ENCODE measurements at places on chromosomes 4 and X. TPM values are rescaled to one million over a fixed set of nuclear protein-coding genes. Genes with fewer than 3 reads are reported as not detected.

DNA sequence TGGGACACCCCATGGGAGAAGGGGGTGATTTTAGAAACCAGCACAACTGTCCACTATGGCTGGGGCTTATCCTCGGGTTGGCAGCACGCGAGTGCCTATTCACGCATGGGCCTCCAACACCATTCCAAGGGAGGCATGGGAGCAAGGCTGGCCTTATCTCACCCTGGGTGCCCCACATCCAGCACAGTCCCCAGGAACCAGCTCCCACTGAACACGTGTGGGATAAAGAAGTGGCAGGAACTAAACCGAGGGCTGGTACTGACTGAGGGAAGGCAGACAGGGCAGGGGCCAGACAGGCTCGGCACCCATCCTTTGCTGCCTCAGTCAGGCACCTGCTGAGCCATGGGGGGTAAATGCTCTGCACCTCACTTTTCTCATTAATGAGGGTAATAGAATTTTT lies 43.7 kb upstream of the GPR78 start:
- DNase-seq = no peak

RTL9 gene
- total RNA-seq = 0.05 TPM

MAN2B2 gene
- total RNA-seq = 45.1 TPM

EFHC2 gene
- total RNA-seq = not detected

DNA sequence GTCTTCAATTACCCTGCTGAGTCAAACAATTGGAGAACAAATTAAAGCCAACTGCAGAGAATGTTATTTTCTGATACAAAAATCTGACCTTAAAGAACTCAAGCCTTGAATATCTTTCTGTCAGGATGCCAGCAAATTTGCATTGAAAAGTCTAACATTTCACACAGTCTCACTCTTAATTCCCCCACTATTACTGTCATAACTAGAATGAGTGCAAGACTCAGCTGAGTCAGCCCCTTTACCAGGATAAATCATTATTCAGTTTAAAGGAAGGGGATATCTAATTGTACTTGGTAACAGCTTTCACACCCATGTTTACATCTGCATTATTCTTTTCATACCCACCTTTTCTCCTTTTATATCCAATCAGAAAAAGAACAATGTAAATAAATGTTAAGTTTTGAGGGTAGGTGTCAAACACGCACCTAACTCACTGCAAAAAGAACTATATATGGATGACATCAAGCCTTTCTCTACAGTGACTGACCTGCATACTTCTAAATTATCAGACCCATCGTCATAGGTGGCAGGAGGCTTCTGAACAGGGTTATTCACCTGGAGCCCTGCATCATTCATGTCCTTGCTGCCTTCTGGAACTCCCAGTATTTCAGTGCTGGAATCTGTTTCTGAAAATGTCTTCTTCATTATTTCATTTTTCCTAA lies 117.4 kb downstream of the TMA16 start:
- no peak for DNase-seq

- no peak for DNase-seq
These were observed 12.7 kb downstream of the ACOX3 start for GRCh38 chr4:8427761-8428287.

MAPK10 gene
- total RNA-seq = 19.2 TPM

- no peak for DNase-seq
These were observed 209.6 kb upstream of the TLL1 start for GRCh38 chr4:165663411-165663810.

DNA sequence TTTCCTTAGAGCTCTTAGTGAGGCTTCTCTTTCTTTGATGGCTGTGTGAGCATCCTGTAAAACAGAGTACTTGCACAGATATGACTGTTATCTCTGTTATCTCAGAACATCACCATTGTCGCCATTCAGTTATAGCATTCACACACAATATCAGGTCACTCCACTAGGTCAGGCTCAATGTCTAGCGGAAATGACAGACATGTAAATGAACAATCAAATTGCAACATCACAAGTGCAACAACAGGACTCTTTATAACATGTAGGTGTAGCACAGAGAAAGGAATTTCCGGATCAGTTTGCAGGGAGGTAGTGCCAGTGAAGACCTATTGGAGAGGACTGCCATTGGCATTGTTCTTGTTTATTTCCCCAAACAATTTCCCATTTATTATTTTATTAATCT lies 43.2 kb upstream of the IGSF1 start:
- no peak for DNase-seq

GRCh38 chr4:76703123-76703490 lies 194.8 kb downstream of the SOWAHB start:
- no peak for DNase-seq

GRCh38 chrX:118225711-118226428 lies 109.3 kb upstream of the KLHL13 start:
- no peak for DNase-seq

DNA sequence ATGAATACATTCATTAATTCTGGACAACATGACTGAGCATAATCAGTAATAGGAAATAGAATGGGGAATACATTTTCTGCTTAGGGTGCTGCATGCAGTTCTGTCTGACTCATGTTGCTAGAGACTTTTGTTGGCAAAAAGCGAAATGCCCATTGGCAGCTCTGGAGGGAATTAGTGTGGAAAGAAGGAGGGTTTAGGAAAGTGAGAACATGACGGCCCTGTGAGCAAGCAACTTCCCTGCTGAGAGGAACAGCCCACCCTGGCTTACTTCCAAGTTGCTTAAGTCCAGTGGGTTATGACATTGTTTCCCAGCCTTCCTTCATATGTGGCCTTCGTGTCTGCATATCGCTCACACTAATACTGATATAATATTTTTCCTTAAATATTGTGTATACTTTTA lies 13.8 kb downstream of the MAD2L1 start:
- DNase-seq = no peak

DNA sequence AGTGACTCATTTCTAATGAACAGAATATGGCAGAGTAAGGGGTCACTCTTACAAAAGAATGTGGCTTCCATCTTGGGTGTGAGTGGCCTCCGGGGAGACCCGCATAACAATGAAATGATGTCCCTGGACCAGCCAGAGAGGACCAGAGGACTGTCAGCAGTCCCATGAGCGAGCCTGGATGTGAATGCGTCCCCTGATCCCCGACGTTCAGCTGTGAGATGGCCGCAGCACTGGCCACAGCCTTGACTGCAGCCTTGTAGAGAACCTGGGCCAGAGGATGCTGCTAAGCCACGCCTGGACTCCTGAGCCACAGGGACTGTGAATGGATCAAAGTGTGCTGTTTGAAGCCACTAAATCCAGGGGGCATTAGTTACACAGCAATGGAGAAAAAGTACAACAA lies 53.8 kb downstream of the MTNR1A start:
- DNase-seq = no peak

DNA sequence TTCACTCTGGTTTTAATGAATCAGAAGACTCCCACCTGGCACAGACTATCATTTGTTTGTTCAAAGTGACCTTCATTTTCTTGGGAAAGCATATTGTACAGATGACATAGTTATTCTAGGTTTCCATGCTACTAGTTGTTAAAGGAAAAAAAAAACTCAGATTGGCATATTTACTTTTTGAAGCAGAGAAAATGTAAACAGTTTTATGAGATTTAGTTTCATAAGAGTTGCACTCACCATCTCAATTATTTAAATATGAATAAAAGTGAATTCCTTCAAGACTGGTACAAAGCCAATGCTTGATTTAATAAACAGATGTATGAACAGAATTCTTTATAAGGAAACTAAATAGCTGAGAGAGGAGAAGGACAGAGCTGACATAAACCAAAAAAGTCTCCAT lies 280.3 kb upstream of the UGT8 start:
- no peak for DNase-seq

DNA sequence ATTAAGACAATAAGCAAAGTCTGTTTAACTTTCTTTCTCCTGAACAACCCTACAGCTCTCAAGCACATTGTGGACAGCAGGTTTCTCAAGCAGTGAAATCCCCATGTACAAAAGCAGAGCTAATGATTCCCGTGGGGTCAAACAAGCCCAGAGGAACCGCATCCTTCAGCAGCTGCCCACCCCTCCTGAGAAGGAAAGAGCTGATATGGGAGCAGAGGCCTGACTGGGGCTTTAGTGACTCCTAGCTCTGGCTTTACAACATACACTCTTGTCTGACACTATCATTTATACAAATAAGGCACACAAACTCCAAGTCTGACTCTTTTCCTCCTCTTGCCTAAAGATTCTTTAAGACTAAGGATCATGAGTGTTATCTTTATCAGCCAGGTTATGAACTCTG lies 32.8 kb downstream of the HDAC8 start:
- no peak for DNase-seq

DNA sequence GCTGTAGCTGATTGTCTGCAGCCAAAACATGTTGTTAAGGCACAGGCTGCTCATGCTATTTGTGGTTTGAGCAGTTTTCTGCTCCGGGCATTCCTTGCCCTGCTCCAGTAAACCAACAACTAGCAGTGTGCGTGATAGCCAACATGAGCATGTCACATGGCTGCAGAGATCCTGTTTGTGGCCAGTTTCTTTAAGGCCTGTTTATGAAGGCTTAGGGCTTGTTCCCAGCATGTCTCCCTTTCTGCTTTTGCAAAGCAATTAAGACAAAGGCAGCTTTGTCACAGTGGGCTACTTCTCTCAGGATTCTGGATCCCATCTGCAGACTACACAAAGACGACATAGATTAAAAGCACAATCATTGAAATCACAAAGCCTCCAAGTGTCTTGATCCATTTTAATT lies 160.5 kb downstream of the ZNF518B start:
- DNase-seq = no peak

IL21 gene
- not detected for total RNA-seq

HPGD gene
- not detected for total RNA-seq

GRCh38 chr4:84502955-84503373 lies 3.9 kb upstream of the NKX6-1 start:
- DNase-seq = no peak

All from osteocyte (in vitro differentiated cells).